Activated T-cell treated with anti-CD3 and anti-CD28 coated beads, Interleukin-2, amount 50 U/mL, for 1 hour (primary cell): ENCODE measurements at places on chromosomes 3 and 15.

DNA sequence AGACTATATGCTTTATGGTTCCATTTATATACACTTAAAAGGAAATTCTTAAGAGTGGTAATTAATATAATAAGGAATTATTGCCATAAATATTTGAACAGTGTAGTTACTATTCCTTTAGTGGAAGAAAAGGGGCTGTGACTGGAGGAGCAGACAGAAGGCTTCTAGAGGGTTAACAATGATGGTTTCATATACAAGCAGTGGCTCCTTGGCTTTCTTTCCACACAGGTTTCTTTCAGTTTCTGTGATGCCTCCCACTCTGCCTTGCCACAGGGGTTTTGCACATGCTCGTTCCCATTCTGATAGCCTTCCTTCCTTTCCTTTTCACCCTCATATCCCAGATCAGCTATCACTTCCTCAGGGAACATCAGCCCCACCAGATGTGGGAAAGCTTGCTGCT is 108.8 kb upstream of the LYSMD4 start:
- DNase-seq = no peak

DNA sequence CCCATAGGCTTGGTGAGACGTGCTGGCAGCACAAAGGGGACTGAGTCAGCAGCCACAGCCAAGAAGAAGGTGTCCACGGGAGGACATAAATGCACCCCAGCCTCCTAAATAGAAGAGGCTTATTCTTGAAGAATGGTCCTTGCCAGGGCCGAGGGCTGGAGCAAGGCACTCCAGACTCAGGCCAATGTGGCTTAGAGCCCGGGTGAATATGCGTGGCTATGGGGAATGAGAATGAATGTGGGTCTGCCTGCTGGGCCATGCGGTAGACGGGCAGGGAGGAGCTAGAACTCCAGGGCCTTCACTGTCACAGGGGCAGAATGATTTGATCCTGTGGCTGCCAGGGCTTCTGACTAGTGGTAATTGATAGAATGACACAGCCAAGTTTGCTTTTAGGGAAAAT is 34.0 kb downstream of the DHX30 start:
- DNase-seq = no peak

GRCh38 chr3:10315771-10316344 is 5.1 kb downstream of the SEC13 start:
- no peak for DNase-seq

DNA sequence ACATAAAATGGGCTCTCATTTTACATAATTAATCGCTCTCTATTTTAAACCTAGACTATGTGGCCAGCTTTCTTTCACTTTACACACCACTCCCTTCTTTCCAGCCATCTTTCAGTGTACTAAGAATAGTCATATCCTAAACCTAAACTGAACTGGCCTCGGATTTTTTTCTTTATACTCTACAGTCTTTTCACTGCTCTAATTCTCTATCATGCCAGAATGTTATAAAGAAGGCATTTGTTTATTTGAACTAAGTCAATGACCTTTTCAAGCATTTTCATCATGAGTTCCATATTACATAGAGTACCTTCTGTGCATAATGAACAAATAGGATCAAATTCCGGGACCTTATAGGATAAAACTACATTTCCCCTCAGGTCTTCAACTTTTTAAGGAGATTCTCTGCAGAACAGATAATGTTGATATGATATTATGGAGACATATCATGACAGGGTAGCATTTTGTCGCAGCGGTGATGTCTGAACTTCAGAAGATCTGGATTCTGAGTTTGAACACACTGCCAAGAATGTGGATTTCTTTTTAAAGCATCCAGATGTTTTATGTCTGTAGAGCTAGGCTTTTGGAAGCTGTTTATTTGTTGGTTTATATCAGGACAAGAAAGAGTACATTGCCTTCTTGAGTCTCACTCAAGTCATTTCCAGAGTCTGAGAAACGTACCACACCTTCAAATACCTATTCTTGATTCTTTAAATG is 1047.3 kb downstream of the MCTP2 start:
- no peak for DNase-seq

DNA sequence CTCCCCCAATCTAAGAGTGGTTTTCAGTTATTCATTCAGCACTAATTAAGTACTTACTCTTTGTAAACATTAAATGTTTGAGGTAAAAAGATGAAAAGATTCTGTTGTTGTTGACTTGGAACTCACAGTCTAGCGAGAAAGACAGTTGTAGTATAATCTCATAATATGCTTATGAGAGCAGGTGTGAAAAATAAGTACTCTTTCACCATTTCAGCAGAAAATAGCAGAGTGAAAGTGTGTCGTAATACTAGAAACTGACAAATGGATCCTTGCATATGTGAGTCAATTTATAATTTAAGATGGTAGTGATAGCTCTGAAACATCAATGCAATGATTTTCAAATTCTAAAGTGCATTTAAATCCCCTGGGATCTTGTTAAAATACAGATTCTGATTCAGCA is 618.8 kb upstream of the CCDC54 start:
- no peak for DNase-seq

- no peak for DNase-seq
Measured at GRCh38 chr3:27508424-27508823, 24.2 kb upstream of the SLC4A7 start.

- DNase-seq = peak; percentile 43
Measured at GRCh38 chr15:66702787-66703539, 927 bp downstream of the SMAD6 start.

GRCh38 chr3:72595376-72595775 is 252.9 kb downstream of the SHQ1 start:
- DNase-seq = no peak

DNA sequence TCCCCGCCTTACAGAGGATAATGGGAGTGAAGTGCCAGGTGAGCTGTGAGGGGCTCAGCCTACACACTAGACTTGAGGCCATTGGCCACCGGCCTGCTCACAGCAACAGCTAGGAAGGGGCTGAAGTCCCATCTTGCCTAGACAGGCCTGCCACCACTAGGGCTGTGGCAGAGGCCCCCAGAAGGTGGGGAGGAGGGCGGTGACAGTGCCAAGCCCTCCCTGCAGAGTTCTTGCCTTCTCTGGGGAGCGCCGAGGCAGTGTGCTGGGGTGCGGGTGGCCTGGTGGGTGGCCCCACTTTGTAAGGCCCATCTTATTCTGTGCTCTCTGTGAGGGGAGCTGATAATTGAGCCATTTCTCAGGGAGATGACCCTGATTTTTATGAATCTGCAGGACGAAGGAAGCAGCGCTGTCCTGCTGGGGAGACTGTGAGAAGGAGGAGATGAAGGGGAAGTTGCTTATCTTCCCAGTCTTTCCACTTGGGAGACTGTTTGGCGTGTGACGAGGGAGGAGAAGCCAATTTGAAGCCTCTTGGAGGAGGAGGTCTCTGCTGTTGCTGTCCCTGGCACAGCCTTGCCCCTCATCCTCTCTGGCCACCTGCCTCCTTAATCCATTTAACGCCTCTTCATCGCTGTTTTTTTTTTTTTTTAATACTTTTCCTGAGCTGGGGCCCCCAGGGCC is 104.3 kb downstream of the LINGO1 start:
- no peak for DNase-seq

- no peak for DNase-seq
Measured at GRCh38 chr3:190286014-190286413, 36.2 kb downstream of the CLDN1 start.

GRCh38 chr15:100334905-100335304 is 6.9 kb downstream of the ADAMTS17 start:
- DNase-seq = no peak

DNA sequence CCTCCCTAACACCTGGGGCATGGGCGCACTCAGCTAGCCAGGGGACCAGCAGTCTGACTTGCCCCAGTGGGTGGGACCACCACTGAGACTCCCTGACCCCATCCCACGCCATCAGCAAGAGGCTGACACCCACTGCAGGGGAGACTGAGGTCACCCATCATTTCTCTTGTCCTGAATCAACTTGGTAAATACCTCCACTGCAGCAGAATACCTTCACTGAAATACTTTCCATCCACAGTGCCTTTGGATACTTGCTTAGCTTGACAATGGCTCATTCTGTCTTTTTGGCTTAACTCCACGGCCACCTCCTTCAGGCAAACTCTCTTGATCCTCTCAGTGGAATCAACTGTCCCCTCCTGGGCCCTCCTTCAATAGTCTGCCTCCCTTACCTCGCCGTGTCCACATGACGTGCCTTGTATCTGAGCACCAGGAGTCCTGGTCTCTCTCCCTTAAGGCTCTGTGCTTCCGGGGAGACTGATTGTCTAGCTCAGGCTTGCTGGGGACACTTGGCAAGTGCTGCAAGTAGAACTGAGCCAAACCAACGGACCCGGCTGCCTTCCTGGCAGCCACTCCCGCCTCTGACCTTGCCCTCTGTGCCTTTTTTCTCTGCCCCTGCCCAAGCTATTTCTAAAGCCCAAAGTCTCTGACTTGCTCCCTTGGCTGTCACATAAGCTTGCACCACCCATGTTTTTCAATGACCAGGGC is 119.1 kb downstream of the ADCY5 start:
- DNase-seq = no peak

DNA sequence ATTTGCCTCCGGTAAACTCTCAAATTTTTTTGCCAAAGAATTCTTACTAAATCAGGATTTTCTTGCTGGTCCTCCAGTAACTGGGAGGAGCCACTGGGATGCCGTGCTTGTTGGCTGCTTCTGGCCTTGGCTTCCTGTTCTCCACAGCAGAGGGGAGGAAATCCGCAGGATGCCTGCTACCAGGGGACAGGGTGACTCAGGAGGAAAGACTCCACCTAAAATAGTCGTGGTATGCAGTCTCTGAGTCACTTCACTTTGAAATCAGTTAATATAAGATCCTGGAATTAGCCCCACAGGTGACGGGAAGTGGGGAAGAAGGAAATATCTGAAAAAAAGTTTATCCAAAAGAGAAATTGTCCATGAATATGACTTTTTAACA is 6.5 kb upstream of the TM4SF18 start:
- no peak for DNase-seq
